T47D (cell line): ENCODE measurements at places on chromosomes 7 and 10.

- no peak for DNase-seq
Observed at GRCh38 chr7:155693826-155694225, 49.4 kb downstream of the RBM33 start.

GRCh38 chr10:121216721-121217181 lies 365.6 kb downstream of the WDR11 start:
- no peak for DNase-seq

DNA sequence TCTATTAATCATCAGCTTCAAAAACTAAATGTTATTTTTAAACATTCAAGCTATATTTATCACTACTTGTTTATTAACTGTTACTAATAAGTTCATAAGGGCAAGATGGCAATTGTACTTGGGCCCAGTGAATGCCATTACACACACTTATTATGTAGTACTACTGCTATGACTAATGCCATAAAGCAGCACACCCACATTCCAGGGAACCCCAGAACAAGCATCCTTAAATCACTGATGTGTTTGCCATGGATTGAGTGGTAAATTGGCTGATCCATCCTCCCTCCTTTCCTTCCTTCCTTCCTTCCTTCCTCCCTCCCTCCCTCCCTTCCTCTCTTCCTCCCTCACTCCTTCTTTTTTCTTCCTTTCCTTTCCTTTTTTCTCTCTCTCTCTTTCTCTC lies 37.4 kb upstream of the RSU1 start:
- no peak for DNase-seq

DNA sequence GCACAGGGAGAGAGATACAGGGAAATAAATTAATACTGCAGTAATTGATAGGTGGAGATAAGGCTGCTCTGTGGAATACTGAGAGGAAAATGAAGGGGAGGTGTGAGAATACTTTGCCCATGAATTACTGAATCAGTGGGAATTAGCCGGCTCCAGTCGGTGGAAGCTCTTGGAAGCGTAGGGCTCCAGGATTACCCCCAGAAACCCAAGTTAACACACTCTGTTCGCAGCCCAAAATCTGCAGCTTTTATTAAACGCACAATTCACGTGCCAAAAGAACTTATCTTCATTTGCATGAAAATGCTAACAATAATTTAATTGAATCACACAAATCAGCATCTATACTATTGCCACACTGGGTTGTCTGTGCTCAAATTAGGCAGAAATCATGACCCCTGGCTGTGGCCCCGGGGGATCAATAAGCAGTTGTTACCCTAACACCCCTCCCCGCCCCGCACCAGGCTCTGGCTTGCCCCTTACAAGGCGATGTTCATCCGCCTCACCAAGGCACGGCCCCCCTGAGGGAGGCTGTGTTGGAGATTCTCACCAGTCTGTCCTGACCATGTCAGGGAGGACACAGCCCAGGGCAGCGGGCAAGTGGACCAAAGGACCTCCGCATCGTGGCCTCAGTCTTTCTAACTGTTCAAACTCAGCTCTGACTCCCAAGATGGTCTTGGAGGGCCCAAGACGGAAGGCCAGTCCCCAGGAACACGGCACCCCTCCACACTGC lies 48.4 kb upstream of the MGMT start:
- DNase-seq = no peak

DNA sequence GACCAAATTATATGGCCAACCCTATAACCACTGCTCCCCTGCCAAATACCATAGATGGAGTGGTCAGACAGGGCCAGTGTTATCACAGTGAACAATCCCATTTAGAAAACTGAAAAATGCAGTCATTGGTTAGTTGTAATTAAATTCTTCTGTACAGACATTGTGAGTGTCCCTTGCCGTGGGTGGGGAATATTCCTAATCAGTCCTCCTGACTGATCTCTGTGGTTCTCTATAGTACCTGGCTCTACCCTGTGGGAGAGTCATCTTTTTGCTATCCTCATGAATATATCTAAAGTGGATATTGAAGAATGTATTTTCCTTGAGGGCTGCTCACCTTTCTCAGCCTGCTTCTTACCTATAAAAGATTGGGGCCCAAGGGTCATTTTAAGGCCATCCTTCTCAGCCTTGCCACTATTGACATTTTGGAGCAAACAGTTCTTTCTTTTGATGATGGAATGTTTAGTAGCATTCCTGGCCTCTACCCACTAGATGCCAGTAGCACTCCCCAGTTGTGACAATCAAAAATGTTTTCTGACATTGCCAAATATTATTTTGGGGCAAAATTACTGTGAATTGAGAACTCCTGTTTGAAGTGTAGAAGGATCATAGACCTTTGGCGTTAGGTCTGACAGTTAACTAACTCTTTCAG lies 110.2 kb downstream of the MAPK8 start:
- DNase-seq = no peak

GRCh38 chr7:122300956-122301833 lies 3.4 kb downstream of the FEZF1 start:
- DNase-seq = no peak

DNA sequence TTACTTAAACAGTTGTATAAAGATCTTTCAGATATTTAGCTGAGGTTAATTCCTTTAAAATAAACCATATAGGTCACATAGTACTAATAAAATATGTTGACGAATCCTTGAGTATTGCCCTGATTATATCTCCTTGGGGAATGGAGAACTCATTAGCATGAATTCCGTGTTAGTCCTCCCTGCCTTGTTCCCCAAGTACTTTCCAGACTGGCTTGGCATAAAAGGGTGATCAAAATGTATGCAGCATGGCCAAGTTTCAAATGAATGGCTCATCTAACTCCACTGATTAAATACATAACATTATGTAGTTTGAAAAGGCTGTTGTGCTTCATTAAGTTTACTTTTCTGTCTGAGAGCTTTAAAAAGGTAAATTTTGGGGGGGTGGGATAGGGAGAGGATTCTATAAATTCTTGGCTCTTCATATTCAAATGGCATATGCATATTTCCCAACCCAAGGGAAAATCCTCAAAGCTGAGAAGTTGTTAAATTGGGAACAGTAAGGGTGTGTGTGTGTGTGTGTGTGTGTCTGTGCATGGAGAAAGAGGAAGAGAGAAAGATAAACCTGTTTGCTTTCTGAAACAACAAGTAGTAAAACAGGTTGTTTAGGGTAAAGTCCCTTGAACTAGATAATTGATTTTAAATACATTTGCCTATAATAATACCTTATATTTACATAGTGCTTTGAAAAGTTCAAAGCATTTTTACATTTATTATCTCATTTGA lies 4.8 kb upstream of the ADD3 start:
- DNase-seq = peak; percentile 20

DNA sequence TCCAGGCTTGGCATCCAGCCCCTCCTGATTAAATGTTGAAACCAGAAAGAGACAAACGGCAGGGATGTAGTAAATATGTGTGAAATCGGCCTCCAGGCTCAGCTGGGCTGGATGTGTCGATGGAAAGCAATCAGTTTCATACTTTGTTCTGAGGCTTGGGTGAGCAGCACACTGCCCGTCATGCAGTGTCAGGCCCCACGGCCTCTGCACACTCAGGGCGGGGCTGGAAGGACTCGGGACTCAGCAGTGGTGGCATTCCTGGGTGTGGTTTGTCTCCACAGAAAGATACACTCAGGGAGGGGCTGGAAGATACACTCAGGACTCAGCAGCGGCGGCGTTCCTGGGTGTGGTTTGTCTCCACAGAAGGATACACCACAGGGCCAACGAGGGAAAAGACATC lies 22.0 kb downstream of the ADGRA1 start:
- DNase-seq = no peak

DNA sequence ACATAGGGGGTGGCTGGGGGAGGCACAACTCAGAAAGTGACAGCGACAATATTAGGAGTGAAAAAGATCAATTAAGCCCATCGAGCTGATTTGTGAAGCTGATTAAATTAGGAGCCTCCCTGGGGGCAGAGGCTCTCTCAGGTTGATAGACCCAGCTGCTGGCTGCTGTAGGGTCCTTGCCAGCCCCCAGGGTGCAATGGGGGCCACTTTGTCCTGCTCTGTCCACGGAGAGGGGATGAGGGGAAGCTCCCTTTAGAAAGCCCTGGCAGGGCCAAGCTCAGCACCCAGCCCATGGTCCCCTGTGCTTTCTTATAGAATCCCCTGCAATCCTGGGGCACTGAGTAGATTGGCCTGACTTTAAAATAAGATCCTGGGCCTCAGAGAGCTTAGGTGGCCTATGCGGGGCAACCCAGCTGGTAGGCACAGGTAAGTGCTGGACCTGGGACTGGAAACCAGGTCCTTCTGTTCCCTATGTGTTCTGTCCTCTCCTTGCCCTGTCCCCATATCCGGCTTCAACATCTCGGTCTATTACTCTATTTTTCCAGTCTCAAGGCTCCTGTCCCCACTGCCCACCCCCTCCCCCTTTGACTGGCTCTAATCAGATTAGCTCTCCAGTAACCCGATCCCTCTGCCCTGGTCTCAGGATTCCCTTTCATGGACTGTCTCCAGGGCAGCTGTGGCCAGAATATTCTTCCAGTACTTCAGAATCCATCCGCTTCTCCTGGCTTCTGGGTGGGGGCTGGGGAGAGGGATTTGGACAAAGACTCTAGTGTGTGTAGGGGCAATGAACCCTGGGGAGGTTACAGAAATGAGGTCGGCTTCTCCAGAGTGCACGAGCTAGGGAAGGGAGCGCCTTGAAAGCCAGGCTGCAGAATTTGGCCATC lies 259.6 kb downstream of the RPS24 start:
- DNase-seq = no peak

DNA sequence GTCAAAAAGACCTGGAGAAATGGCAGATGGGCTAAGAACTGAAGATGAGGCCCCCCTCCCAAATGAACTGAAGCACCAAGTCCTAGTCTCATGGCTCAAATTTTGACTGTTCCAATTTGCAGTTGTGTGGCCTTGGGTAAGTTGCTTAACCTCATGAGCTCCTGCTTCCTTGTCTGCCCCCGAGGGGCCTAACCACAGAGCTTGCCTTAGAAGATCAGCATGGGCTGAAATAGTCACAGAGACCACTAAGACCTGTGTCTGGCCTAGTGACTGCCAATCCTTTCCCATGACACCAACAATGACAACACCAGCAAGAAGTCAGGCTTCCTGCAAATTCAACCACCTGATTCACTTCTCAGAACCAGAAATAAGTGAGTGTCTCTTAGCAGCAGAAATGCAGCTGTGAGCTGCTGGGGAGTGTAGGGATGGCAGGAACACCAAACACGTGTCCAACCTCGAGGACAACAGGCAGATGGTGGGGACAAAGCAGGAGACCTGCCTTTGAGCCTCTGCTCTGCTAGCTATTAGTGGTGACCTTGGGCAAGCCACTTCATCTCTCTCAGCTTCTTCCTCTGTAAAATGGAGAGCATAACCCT lies 23.7 kb downstream of the CRHR2 start:
- no peak for DNase-seq

DNA sequence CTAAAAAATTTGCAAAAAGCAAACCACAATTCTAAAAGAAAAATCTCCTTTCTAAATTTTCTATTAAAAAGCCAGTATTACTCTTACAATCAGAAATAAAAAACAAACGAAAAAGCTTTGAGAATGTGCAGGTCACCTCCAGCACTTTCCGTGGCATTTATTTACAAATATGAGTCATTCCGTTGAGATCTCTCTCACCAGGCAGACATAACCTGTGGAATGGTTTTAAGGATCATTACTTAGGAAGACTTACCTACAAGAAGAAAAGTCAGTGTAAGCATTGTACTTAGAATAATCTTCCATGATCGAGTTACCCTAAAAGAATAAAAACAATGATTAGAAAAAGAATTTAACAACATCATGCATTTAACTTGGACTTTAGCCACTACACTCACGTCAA lies 3.3 kb downstream of the SUN3 start:
- peak; percentile 32 for DNase-seq

- no peak for DNase-seq
Observed at GRCh38 chr10:71039551-71039950, 151.2 kb upstream of the PCBD1 start.
